Central memory CD8-positive, alpha-beta T cell (primary cell): ENCODE measurements at places on chromosomes 5 and 9.

DNA sequence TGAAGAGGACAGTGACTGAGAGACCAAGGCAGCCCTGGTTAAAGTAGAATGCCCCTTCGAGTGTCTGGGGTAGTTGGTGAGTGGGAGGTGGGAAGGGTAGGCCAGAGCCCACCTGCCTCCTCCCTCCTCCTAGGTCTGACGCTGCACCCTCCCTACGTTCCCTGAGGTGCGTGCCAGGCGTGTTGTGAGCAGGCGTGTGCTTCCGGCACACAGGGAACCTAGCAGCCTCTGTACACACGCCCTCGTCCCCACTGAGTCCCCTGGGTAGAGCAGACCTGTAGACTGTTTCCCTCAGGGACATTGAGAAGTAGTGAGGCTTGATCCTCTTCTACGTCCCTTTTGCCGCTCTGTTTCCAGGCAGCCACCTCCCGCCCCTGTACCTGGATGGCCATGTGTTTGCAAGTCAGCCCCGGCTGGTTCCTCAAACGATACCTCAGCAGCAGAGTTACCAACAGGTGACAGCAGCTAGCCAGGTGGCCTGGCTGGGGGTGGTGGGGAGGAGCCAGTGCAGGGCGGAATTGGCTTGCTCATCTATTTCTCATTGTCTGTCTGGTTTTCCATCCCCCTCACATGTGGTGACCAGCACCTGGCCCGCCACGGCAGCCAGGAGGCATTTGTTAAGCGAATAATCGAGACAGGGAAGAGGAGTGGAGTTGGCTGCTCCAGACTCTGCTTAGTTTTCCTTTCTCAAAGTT, 16.8 kb upstream of the POMT1 start:
- no peak for DNase-seq

DNA sequence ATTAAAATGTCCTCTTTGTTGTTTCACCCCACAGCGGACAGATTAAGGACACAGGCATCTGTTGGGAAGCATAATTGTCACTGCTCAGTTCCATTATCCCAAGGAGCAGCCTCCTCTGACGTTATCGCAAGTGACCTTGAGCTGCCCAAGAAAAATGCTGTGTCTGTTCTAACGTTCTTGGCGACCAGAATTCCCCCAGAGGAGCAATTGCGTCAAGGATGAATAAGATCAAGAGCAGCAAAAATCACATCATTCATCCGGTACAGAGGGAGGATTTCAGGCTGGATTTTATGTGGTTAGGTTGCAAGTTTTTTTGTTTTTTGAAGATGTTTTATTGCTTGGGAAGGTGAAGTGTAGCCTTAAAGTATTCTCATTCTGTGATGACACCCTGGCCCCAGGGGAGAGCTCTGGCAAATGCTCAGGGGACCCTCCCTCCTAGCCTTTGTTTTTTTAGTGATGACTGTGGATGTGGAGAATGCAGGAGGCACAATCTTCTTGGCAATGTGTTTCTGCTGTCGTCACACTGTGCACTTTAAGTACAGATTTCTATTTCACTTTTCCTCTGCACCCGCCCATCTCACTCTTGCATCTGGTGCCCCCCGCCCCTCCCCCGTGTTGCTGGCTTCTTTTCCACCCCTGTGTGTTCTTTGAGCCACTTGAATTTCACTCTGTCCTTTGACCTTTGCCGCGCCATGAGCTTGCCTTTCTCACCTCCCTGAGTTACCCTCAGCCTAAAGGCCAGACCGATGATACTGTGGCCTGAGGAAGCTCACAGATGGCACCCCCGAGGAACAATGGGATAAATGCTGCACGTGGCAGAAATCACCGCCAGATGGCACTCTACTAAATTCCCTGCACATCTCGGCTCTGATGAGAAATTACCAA, 308.5 kb downstream of the RAB3C start:
- DNase-seq, result peak; percentile 38

- no peak for DNase-seq
These were observed 71.8 kb upstream of the LHFPL2 start for GRCh38 chr5:78720227-78720985.

DNA sequence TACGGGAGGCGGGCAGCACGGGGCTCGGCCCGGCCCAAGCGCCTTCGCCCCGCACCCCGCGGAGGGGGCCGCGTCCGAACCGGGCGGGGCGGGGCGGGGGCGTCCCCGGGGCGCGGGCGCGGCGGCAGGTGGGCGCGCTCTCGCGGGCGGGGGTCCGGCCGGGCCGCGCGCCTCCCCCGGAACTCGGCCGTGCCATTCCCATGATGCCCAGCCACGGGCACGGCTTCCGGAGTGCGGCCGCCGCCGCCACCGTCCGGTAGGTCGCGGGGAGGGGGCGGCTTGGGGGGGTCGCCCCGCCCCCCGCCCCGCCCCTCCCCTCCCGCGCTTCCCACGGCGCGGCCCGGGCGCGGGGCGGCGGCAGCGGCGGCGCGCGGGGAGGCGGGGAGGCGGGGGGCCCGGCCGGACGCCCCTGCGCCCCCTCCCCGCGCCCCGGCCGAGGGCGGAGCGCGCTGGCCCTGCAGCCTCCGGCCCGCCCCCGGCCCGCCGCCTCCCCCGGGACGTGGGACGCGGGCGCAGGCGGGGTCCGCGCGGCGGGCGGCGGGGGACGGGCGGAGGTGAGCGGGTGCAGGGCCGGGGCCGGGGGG, at the start of gene PPP1R26:
Gene PPP1R26 (plus strand): TSS at position 314 of the 584 bp plus-strand sequence. CDS start 4,729 bp downstream, outside the sequence.
- no peak for DNase-seq
